Daoy (cell line): ENCODE measurements at places on chromosomes 11 and 22. TPM values are rescaled to one million over a fixed set of nuclear protein-coding genes. Genes with fewer than 3 reads are reported as not detected.

DNA sequence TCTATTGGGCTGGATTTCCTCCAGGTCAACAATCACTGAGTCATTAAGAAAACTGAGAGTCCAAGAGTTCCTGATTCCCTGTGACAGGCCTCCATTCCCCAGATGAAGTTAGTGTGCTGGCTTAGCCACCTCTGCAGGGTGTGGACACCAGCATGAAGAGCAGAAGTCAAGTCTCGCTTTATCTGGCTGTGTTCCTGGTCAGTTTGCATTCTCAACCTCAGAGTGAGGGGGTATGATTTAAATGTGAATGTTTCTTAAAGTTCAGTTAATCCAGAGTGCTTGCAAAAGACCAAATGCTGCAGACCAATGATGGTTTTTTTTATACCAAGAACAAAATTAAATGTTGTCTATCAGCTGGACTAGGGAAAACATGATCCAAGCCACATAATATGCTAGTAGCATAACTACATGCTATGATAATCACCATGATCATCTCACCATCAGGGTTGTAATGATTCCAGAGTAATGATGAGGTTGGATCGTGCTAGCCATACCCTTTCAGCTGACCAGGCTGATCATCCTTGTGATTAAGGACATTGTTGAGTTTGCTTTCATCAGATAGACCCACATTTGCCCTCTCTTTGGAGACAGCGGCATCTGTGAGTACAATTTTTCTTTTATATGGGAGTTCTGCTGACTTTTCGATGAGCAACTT, 145.8 kb upstream of the ARHGAP20 start:
- DNase-seq: no peak

GRCh38 chr11:70365544-70365927, 32.8 kb upstream of the CTTN start:
- no peak for DNase-seq

- DNase-seq: no peak
Measured at GRCh38 chr11:121499405-121499804, 46.6 kb upstream of the SORL1-AS1 start.

DNA sequence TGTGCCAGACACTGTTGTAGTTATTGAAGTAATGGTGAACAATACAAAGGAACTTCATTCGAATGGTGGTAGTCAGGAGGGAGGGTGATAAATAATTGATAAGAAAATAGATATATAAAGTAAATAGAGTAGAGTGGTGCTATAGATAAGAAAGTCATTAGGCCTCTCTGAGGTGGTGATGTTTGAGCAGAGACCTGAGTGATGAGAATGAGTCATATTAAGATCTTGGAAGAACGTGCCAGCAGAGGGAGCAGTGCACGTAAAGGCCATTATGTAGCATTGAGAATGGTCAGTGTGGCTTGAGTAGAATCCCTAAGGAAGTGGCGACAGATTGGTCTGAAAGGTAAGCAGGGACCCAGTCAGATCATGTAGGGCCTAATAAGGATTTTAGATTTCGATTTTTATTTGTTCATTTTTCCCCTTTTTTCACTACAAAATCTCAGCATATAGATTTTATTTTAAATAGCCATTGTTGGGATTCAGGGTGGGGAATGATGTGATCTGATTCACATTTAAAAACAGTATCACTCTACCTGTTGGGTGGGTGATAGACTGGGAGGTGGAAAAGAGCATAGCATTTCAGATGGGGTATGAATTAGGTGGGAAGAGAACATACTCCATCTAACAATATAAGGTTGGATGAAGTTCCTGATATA, 44.7 kb downstream of the CCDC90B start:
- peak; percentile 73 for DNase-seq

- peak; percentile 76 for DNase-seq
Measured at GRCh38 chr11:35511666-35512065, 13.8 kb downstream of the PAMR1 start.

GRCh38 chr22:19002684-19003038, 66.6 kb upstream of the PRODH start:
- DNase-seq: no peak

DNA sequence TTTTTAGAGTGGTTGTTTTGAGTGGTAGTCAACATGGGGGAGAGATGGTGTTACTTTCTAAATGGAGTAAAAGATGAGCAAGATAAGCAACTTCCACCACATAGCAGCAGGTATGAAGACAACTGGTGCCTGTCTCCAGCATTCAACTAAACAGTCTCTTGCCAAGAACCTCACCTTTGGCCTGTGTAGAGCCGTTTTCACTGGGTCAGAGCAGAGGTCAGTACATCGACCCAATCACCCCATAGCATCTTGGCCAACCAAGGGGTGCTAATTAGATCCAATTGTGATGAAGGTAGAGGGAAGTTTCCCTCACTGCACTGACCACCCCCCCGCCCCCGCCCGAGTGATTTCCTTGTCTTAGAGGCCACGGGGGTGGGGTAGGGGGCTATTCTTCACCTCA, 188.2 kb downstream of the BLID start:
- DNase-seq: no peak

- DNase-seq: no peak
Measured at GRCh38 chr11:94558468-94558867, 8.7 kb upstream of the PIWIL4 start.

DNA sequence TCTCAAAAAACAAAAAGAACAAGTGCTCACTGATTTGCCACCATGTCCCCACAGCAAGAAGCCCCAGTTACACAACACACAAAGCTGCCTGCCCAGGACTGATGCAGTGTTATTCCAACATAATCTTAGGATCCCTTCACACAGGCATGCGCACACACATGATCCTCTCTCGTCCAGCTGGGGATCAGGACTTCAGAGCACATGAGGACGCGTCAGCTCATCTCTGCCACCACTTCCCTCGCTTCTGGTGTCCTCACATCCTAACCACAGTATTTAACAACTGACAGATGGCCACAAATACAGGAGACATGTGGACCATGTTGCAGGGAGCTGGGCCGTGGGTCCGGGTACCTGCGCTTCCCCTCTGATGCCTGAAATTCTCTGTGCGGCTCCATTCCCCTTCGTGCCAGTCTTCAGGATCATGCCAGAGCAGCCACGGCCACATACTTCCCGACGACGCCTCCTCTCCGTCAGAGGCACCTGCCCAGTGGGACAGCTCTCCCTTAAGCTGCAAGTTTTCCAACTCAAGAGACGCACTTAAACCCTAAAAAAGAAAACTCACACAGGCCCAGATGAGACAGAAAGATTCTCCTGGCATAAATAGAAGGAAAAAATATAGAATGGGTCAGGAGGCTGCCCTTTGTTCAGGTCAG, 68.3 kb downstream of the PACSIN2 start:
- DNase-seq: no peak

- no peak for DNase-seq
Measured at GRCh38 chr11:132559331-132560036, 972.8 kb downstream of the OPCML start.

DNA sequence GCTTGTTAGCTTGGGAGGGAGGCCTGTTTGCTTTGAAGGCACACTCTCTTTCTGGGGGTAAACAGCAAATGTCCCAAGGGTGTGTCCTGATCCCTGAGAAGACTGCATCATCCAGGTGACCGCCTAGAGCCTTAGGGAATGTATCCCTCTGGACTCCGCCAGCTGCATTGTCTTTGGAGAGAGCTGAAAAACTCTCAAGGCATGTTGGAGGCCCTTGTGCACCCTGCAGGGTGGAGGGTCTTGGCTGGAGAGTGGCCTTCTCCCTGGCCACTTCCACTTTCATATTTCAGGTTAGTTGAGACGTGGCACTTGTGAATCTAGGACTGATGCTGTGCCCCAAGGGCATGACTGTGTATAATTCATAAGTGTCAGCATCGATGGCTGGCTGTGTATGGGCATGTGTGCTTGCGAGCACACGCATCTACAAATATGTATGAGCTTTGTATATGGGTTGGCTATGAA, 70.6 kb downstream of the ZBTB16 start:
- DNase-seq: no peak

- DNase-seq: peak; percentile 92
Measured at GRCh38 chr11:116109228-116109627, 605.0 kb upstream of the CADM1 start.

GRCh38 chr11:9943386-9944110, 279.7 kb downstream of the SWAP70 start:
- DNase-seq: no peak

DNA sequence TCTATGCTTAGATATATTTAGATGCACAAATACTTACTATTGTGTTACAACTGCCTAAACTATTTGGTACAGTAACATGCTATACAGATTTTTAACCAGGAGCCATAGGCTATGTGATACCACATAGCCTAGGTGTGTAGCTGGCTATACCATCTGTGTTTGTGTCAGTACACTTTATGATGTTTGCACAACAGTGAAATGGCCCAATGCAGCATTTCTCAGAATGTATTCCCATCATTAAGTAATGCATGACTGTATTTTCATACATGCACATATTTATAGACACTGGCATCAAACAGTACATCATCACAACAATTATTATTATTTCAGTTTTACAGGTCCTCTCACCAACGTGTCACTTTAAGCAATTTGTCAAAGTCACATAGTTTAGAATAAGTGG, 979.5 kb upstream of the TENM4 start:
- DNase-seq: no peak

The DEFB131B gene
- not detected in 2 replicates for total RNA-seq

The WNT11 gene
- total RNA-seq: 1.4 and 4.6 TPM in 2 replicates

The OR52H1 gene
- not detected in 2 replicates for total RNA-seq

The OR4A47 gene
- total RNA-seq: not detected in 2 replicates

The TNNI2 gene
- total RNA-seq: not detected in 2 replicates

The JAML gene
- total RNA-seq: not detected in 2 replicates

The CDC45 gene
- 49.5 and 51.4 TPM in 2 replicates for total RNA-seq
